ENCODE measurements at places on chromosomes 11 and 22.

DNA sequence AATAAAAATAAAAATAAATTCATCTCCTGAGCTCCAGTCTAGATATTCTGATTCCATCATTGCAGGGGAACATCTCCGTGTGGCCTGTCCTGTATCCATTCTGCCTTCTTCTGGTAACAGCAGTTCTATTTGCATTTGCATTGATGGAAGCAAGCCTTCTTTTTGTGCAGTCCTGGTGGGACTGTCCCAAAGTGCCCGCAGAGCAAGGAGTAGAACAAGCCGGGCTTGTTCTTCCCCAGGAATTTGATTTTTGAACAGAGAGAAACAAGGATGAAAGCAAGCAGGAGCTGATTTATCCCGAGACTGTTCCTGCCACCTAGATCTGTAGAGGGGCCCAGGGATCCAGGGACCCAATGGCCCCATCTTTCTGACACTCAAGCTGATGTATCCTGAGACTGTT is 65.4 kb downstream of the SYN3 start:
- no peak for DNase-seq

- DNase-seq, result no peak
Observed at GRCh38 chr11:118275176-118275575, 11.1 kb upstream of the MPZL2 start.

- peak; percentile 31 for DNase-seq
Observed at GRCh38 chr11:59669611-59670009, 773 bp upstream of the PATL1 start.

DNA sequence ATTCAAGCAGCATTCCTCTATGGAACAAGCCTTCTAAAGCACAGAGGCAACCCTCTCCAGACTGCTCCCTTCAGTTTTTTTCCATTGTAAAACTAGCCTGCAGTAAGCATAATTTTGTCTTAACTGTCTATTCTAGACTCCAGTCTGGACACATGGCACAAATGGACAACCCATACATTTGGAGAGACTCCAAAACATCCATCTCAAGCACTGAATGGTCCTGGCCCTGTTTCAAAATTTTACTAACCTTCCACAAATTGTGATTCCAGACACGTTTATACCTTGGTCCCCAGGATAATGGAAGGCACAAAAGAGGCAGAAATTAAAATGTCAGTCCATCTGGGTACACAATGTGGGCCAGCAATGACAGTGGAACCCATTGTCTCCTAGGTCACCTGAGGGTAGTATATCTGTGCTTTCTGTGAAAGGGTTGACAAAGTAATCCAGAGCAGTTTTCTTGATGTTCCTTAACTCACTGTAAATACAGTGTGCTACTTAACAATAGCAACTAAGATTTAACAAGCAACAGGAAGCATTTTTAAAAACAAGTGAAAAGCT is 16.2 kb upstream of the SESN3 start:
- DNase-seq, result no peak

- no peak for DNase-seq
Observed at GRCh38 chr22:20218987-20219386, 49.1 kb downstream of the RTN4R start.

DNA sequence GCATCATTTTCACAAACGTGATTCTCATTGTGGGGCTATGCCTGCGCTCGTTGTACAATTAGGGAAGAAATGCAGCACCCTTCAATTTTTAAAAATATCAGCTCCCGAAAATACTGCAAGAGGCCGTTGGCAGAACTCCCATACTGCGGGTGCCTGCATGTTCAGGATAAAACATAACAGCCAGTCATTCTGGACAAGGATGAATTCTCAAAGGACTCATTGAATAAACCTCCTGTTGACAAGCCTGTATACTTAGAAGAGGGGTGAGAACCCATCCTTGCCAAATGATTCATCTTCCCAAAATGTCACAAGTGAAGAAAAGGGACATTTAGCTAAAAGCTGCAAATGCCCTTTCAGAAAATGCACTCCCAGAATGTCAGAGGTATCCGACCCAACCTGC is 141.9 kb downstream of the CSNK2A3 start:
- no peak for DNase-seq

GRCh38 chr22:24699876-24700275 is 74.6 kb downstream of the PIWIL3 start:
- DNase-seq, result no peak

DNA sequence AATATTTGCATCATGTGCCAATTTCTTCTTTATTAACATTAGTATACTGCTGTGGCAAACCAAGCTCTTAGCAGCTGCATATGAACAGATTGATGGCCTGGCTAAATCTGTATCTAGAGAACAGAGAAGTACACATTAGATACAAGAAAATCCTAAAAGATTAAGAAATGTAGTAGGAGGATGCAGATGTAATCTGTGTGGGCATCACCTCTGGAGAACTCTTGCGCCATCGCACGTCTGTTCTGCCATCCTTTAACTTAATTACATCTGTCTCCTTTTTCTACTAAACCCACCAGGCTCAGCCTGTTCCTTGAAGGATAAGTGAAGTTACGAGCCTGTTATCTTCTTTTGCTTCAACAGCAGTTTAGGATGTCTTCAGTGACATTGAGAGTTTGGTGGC is 196.4 kb upstream of the PITPNB start:
- DNase-seq, result no peak

GRCh38 chr11:111327908-111328624 is 29.7 kb downstream of the POU2AF3 start:
- no peak for DNase-seq

DNA sequence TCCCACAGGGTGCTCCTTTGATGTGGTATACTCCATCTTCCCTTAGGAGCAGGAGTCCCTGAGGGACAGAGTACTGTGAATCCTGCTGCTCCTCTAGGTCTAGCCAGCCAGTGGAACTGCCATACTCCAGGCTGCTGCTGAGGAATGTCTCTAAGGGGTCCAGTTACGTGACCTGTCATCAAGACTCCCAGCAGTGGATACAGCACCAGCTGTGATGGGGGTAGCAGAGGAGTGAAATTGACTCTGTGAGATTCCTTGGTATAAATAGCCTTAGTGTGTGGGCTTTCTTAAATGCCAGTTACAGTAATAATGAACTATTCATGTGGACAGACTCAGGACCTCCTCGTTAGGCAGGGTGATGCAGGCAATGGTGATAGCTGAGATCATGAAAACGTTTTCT is 140.4 kb upstream of the LUZP2 start:
- no peak for DNase-seq

DNA sequence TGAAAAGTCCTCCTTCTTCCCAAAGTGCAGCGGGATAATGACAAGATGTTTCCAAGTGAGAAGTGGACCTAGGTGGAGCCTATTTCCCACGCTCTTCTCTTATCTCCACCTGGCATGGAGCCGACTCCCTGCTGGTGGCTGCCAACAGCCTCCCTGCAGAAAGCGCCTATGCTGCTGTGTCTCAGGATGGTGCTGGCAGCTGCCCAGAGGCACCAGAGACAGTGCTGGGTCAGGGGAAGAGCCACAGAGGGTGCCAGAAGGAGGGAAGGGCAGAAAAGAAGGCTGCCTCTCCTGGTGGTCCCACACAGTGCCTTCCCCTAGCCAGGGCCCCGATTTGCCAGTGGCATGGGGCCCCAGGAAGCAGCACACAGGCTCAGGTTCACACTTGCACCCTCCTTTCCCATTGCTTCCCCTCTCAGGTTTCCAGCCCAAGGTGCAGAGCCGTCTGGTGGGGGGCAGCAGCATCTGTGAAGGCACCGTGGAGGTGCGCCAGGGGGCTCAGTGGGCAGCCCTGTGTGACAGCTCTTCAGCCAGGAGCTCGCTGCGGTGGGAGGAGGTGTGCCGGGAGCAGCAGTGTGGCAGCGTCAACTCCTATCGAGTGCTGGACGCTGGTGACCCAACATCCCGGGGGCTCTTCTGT is 19.0 kb downstream of the CD5 start:
- no peak for DNase-seq

DNA sequence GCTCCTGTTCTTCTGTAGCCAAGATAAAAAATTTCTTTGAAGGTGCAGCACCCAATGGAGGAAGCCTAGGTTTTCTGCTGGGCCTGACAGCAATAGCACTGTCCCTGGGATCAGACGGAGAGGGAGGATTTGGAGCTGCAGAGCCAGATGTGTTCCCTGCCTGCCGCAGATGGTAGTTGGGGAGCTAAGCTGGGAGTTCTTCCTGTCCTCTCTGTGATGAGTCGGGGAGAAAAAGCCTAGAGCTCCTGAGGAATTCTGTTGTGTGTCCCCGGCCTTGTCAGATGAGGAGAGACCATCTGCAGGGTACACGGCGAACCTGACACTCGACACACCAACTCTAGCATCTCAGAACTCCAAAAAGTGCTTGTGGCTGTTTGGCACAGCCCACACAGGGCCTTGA is 103.8 kb upstream of the CRYBB3 start:
- DNase-seq, result no peak

DNA sequence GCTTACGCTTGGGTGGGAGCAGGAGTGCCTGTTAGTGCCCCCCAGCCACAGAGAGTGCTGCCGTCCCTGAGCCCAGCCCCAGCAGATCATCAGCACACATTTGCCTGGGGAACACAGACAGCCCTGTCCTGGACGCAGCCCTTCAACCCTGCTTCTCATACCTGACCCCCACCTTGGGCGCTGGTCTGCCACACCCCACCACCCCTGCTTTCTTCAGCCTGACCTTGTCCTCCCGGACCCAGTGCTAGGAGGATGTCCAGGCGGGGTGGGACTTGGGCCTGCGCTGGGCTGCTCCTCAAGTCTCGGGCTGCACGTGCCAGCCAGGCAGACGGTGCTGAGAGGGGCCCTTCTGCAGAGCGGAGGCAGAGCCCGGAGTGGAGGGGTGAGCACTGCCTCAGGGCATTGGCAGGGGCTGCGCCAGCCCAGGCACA is 119.2 kb downstream of the KCNQ1OT1 start:
- no peak for DNase-seq

GRCh38 chr11:94630221-94630620 is 63.1 kb downstream of the PIWIL4 start:
- no peak for DNase-seq

GRCh38 chr22:43363315-43364168 is 20.4 kb upstream of the SCUBE1 start:
- no peak for DNase-seq

- no peak for DNase-seq
Observed at GRCh38 chr11:19869946-19870589, 157.4 kb downstream of the NAV2 start.

- no peak for DNase-seq
Observed at GRCh38 chr11:59754494-59754858, 700 bp upstream of the STX3 start.

DNA sequence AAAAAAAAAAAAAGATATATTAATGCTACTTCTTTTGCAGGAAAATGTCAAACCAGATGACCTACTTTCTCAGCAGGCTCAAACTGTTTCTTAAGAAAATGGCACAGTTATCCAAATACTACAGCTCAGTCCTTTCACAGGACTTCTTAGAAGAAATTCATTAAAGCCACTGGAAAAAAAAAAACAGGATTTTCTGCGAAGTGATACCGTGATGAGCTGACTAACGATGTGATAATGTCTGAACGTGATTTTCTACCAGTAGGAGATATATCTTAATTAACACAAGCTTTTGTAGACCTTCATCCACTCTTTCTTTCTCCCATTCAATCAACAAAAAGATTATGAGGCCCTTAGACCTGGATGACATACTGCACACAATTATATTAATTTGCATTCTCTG is 132.4 kb downstream of the NOX4 start:
- DNase-seq, result no peak

- no peak for DNase-seq
Observed at GRCh38 chr11:76701294-76702040, 30.9 kb upstream of the LRRC32 start.

GRCh38 chr11:32792948-32793475 is 1.4 kb downstream of the CCDC73 start:
- peak; percentile 37 for DNase-seq

DNA sequence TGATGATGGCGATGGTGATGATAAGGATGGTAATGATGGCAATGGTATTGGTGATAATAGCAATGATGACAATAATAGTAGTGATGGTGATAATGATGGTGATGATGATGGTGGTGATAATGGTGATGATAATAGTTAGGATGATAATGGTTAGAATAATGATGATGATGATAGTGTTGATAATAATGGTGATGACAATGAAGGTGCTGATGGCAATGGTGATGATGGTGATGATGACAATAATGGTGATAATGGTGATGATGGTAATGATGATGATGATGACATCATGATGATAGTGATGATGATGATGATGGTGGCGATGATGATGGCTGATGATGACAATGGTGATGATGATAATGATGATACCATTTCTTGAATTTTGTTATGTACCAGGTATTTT is 309.9 kb downstream of the MIAT start:
- no peak for DNase-seq

DNA sequence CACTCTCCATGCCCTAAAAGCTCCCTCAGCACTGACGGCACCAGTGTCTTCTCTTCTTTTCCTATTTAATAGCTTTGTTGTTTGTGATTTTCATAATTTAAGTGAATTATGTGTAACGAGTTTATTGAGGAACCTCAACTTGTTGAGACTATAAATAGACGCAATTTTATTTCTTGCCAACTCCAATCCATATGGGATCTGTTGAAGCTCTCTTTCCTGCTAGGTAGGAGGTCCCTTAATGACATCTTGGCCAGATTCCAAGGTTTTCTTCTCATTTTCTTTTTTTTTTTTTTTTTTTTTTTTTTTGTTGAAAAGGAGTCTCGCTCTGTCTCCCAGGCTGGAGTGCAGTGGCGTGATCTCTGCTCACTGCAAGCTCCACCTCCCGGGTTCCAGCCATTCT is 14.2 kb downstream of the RTL6 start:
- DNase-seq, result no peak

DNA sequence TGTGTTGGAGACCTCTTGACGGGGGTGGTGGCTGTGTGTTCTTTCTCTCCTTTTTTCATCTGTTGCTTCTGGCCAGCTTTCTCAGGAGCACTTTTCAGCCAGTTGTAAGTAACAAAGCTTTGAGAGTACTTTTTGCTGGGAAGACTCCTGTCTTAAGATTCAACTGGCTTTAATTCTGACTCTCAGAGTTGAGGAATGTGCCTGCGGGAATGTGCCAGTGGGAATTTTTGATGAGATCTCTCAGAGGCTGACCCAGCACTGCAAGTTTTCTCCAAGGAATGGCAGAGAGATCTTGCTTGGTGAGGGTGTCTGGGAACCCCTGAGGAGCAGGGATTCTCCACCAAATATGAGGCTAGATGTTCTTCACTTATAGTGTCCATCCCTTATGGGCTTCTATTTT is 91.6 kb upstream of the OR9Q1 start:
- DNase-seq, result no peak

GRCh38 chr22:45212992-45213751 is 27.5 kb downstream of the KIAA0930 start:
- DNase-seq, result no peak

GRCh38 chr11:124823512-124824376 is 23.5 kb upstream of the MSANTD2 start:
- DNase-seq, result no peak

GRCh38 chr11:57240757-57241156 is 3.7 kb upstream of the APLNR start:
- no peak for DNase-seq
